ENCODE measurements at places on chromosomes 6 and 20.
A peak's percentile ranks its signal among the peaks of the same experiment; 100 is the strongest.

DNA sequence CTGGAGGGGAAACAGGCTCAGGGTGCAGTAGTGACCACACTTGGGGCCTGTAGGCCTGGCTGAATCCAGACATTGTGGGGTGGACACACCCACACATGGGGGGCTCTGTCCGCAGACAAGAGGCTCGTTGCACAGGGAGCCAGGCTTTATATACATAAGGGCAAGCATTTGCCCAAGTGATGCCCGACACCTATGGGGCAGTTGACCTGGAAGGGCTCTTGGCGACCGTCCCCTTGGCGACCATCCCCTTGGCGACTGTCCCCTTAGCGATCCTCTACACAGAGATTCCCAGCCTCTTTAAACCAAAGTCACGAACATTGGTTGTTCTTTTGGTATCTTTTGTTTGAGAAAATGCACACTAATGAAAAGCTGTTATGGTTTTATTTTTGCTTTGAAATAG lies 2.7 kb downstream of the TOX2 start:
- no peak for DNase-seq

- DNase-seq: peak; percentile 21
These were observed 46.1 kb upstream of the JAG1 start for GRCh38 chr20:10719740-10720385.

- peak; percentile 85 for DNase-seq
These were observed 58.8 kb upstream of the MAP7 start for GRCh38 chr6:136608991-136609390.

DNA sequence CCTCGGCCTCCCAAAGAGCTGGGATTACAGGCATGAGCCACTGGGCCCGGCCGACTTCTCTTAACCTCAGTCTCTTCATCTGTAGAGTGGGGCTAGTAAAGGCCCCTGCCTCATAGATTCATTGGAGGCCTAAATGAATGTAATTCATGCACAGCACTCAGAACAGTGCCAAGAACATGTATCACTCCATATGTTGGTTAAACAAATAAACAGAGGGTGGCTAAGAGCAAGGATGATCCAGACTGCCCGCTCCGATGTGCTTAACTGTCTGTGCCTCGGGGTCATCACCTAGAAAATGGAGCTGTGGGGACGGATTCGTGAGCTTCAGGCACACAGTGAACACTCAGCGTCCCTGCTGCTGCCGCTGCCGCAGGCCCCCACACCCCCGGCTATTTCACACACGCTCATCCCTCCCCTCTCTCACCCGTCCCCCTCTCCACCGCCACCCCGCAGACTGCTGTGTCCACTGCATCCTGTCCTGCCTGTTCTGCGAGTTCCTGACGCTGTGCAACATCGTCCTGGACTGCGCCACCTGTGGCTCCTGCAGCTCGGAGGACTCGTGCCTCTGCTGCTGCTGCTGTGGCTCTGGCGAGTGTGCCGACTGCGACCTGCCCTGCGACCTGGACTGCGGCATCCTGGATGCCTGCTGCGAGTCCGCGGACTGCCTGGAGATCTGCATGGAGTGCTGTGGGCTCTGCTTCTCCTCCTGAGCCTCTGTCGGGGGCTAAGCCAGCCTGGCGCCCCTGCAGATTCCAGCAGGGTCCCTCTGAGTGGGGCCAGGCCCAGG lies 14.8 kb downstream of the MDFI start:
- no peak for DNase-seq

DNA sequence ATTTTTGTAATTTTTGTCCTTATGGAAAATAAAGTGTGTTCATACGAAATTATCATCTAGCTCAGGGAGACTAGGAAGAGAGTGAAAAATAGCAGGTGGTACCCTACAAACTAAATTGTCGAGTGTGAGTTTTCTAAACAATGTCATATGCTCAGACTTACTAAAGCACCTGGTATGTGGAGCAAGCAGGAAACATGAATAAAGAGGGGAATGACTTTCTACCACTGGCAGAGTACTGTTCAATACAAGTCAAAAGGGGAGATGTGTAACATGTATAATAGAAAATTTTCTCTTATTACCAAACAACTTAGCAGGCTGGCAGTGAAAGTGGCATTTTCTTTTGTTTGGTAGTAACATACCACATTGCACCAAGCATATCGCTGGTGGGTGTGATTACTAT lies 36.1 kb downstream of the CTNNBL1 start:
- peak; percentile 21 for DNase-seq

DNA sequence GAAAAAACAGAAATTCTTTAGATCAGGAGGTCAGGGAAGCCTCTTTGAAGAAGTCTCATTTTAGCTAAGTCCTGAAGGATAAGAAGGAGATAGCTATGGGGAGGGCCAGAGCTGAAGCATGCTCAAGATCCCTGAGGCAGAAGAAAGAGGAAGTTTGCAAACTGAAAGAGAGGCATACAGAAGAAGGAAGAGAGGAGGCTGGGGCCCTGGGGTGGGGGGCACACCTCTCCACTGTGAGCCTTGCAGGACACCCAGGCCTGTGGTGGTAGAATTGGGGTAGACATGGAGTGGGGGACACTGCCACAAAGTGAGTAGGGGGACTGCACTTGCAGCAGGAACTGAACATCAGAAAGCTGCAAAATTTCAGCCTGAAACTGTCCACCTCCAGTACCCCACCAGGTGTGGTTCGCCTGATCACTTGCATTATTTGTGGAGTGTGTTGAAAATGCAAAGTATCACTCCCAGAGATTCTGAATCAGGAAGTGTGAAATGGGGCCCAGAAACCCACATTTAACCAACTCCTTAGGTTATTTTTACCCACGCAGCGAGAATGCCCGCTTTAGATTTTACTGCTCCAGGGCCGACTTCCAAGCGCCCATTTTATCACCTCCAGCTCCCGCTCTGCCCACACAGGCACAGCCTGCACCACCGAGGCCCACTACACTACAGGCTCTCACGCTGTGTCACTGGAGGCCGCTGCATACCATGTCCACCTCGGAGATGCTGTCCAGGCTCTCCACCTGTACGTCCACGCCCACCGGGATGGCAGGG lies 44.0 kb downstream of the GABRR2 start:
- DNase-seq: no peak

GRCh38 chr20:32546918-32547752 lies 38.0 kb downstream of the NOL4L start:
- DNase-seq: no peak

- peak; percentile 36 for DNase-seq
These were observed 84.3 kb downstream of the ATXN1 start for GRCh38 chr6:16676978-16677377.

DNA sequence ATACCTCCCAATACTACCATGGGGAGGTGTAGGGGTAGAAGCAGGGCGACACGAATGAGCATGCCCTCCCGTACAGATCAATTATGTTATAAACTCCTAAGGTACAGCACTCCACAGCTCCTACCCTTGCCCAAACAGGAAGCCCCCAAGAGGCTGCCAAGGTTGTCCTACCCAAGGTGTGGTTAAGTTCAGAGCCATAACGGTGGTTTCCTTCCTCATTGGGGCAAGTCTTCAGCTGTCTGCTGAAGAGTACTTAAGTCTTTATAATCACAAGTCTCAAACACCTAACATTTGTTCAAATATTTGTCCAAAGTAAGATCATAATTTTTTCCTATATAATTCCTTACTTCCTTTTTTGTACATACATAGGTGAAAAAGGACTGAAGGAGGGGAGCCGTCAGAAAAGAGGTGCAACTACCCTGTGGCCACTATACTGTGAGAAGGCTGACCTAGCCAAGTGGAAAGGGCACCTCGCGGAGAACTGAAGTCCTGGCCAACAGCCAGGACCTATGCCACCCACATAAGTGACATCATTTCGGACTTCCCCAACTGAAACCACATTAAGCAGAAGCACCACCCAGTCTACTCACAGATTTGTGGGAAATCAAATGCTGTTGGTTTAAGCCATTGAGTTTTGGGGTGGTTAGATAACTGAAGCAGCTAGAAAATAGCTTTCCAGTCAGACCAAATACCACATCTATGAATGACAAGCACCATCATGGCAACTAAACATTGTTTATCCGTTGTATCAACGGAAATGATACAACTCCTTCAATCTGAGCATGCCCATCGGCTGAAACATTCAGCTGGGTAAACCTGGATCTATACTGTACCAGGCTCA lies 2.9 kb upstream of the RAB22A start:
- peak; percentile 13 for DNase-seq

- DNase-seq: peak; percentile 87
These were observed 168.7 kb upstream of the LRFN2 start for GRCh38 chr6:40755749-40756452.

GRCh38 chr6:7993952-7994351 lies 70.2 kb downstream of the BLOC1S5 start:
- no peak for DNase-seq

GRCh38 chr20:41903586-41903985 lies 285.4 kb upstream of the CHD6 start:
- no peak for DNase-seq

DNA sequence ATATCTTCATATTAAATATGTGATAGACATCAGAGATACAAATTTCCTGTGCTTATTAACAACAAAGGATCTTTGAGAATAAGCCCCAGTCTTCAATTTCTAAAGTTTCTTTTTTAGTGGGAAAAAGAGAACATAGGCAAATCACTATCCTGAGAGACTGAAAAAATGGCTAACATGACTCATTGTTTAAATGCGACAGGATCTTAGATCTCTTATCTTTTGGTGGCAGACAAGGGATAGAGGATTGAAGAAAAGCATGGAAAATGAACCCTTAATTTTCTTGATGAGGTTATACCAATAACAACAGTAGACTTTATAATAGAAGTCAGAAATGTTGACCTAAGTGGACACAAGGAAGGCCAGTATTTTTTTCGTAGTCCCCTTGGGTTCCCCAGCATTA lies 178.6 kb upstream of the MAP3K7 start:
- no peak for DNase-seq

DNA sequence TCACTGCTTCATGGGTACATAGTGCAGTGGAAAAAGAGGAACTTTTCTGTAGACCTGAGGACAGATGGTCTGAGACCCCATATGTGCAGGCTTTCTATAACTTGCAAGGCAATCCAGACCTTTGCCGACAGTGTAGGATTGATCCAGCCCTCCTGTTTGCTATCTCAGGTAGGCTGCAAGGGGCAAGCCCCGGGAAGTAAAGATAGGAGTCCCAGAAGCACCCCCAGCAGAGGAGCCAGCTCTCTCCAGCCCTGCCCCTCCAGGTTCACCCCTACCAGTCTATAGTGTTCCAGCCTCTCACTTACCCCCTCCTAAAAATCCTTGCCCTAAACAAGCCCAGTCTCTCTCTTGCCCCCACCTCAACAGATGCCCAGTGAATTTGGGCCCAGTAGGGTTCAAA lies 96.2 kb downstream of the FAXC start:
- DNase-seq: no peak

DNA sequence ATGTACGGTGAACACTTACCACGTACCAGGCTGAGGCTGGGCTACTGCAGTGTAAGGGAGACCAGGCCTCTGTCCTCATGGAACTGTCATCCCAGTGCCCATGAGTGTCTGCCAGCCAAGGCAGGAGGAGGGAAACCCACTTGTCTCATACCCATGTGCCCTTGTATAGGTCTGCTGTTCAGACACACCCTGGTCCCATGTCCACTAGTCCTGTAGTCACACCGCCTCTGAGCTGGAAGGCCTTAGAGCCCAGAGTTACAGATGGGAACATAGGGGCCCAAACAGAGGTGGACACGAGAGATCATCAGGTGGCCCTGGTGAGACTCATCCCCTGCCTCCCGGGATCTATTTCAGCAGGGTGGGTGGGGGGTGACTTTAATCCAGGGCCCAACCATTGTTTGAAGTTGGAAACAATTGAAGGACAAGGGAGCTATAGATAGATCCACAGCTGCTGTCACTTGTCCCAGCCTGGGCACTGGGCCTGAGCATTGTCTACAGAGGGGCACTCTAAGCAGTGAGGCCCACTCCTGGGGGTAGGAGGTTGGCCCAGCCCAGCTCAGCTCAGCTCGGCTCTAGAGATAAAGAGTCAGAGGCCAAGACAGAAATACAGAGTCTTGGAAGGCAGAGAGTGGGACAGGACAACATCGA lies 14.6 kb downstream of the MYH7B start:
- DNase-seq: no peak

- peak; percentile 58 for DNase-seq
These were observed 39.8 kb downstream of the SRSF3 start for GRCh38 chr6:36633915-36634314.

- DNase-seq: no peak
These were observed 8.9 kb upstream of the SLC22A1 start for GRCh38 chr6:160112628-160113299.

DNA sequence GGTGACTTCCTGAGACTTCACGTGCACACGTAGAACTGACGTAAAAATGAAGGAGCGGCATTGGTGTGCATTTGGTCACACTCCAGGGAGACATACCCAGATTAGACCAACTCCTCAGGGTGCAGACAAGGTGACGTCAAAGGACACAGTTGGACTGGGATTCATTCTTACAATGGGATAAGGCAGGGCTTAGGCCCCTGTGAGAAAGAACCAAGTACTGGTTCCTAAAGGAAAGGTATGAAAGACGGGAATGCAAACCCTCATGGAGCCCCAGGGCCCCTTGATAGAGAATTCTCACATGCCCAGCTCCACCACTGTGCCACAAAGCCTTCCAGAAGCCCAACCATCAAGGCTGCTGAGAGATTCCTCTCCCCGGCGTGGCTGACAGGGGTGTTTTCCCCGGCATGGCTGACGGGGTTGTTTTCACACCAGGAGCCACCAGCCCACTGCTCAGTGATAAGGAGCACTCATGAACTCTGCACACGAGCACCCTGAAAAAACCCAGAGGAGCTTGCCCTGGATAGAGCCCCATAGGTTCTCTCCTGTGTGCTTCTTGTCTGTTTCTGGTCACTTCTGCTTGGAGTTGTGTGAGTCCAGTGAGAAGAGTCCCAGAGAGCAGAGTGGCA lies 90.1 kb downstream of the CAP2 start:
- DNase-seq: no peak

GRCh38 chr20:33673410-33674293 lies 576 bp downstream of the NECAB3 start:
- DNase-seq: no peak

DNA sequence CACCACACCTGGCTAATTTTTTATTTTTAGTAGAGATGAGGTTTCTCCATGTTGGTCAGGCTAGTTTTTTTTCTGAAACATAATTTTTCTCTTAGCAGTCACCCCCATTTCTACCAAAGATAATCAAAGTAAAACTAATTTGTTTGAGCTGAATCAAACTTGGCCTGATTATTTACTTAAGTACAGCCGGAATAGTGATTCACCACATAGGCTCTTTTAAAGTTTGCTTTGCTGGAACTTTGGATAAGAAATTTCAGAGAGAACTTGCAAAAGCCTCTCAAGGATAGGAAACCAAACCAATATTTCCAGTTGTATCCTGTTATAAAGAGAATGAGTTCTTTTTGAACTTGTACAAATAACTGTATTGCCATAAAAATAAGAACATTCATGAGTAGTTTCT lies 105.0 kb upstream of the SYNCRIP start:
- no peak for DNase-seq

- DNase-seq: no peak
These were observed at the start of gene FNDC11 for GRCh38 chr20:63553933-63554290. Gene FNDC11 (plus strand): TSS chr20:63554159. CDS start chr20:63555664, 1,505 bp downstream.

DNA sequence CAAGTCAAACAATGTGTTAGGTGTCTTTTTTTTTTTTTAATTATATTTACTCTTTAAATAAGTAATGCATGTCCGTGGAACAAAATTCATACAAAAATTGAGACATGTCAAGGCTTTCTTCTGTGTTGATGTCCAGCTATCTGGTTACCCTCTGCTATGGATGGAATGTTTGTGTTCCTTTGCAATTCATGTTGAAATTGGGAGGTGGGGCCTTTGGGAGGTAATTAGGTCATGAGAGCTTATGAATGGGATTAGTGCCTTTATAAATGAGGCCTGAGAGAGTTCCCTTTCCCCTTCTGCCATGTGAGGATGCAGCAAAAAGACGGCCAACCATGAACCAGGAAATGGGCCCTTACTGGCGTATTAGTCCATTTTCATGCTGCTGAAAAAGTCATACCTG lies 83.1 kb upstream of the KCNG1 start:
- no peak for DNase-seq
